ENCODE measurements at places on chromosomes 16 and 17.
A peak's percentile ranks its signal among the peaks of the same experiment; 100 is the strongest.

DNA sequence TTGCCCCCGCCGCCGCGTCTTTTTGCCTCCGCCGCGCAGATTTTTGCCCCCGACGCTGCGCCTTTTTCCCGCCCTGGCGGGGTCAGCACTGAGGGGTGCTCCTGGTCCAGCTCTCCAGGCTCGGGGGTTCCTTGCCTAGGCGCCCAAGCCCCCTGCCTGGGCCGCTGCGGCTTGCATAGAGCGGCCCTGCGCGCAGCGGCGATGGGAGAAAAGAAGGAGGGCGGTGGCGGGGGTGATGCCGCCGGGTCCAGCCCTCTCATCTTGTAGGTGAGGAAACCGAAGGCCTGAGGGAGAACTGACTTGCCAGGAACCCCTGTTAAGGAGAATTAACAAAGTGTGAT lies 330.8 kb upstream of the WSB1 start:
- no peak overlapping the region for H3K27ac ChIP-seq
- no peak overlapping the region for H3K4me3 ChIP-seq
- H3K4me1 ChIP-seq = no peaks in the 10 kb centered on the region
- H3K27me3 ChIP-seq = no peaks in the 10 kb centered on the region

DNA sequence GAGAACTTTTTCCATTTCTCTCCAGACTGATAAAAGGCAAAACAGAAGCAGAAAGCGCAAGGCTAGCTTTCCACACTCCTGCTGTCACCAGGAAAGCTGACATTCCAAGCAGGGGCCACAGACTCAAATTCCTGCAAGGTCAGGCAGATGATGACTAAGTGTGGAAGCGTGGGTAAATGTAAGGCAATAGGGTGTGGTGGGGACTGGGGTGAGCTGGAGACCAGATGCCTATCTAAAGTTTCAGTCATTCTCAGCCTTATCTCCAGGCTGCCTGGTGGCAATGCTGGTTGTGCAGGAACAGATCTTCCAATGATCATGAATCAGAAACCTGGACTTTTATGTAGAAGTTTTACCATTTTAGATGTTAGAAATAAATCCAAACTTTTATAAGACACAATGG lies 224.1 kb downstream of the GSG1L start:
- H3K4me3 ChIP-seq = no peak overlapping the region
- H3K27me3 ChIP-seq = no peaks in the 10 kb centered on the region
- DNase-seq = no peak

GRCh38 chr16:71569621-71570020 lies 7.3 kb downstream of the TAT start:
- DNase-seq = no peak
- H3K4me3 ChIP-seq = no peak overlapping the region
- peaks cover 6% of the 10 kb centered on the region for H3K27me3 ChIP-seq
- no peaks in the 10 kb centered on the region for H3K36me3 ChIP-seq
- peaks cover 7% of the 10 kb centered on the region for H3K4me1 ChIP-seq
- no peak overlapping the region for H3K27ac ChIP-seq

GRCh38 chr17:37642681-37643080 lies 565 bp downstream of the DDX52 start:
- peaks cover 5% of the 10 kb centered on the region for H3K36me3 ChIP-seq
- no peak for DNase-seq
- peaks cover 28% of the 10 kb centered on the region for H3K4me1 ChIP-seq

DNA sequence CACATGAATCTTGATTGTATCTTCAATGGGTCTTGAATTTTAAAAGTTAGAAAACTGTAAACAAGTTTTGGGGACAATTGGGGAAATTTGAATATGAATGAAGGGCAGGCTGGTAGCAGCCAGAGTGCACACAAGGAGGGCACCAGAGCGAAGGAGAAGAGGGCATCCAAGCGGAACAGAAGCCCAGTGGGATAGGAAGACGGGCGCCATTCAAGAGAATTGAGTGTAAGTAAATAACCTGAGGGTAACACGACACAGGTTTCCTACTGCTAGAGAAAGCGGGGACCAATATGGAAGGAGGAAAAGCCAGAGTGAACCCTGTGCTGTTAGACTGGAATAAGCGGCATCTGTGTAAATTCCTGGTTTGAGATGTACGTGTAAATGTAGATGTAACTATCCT lies 115.1 kb upstream of the CCL2 start:
- H3K4me1 ChIP-seq = no peaks in the 10 kb centered on the region
- H3K27ac ChIP-seq = no peak overlapping the region
- no peaks in the 10 kb centered on the region for H3K36me3 ChIP-seq

- H3K27me3 ChIP-seq = no peaks in the 10 kb centered on the region
- no peaks in the 10 kb centered on the region for H3K36me3 ChIP-seq
- no peak within 1 kb of the TSS for H3K27ac ChIP-seq
- no peak within 1 kb of the TSS for H3K4me3 ChIP-seq
- DNase-seq = no peak
These were observed at the start of gene GRB7 for GRCh38 chr17:39737760-39738567. GRB7 (plus strand) TSS chr17:39737938; CDS start chr17:39742302, 4,364 bp downstream.

GRCh38 chr16:11556214-11556819 lies 30.4 kb downstream of the LITAF start:
- peaks cover 55% of the 10 kb centered on the region for H3K4me1 ChIP-seq
- DNase-seq = no peak
- H3K27ac ChIP-seq = no peak overlapping the region
- H3K27me3 ChIP-seq = no peaks in the 10 kb centered on the region
- H3K36me3 ChIP-seq = peaks cover 46% of the 10 kb centered on the region

DNA sequence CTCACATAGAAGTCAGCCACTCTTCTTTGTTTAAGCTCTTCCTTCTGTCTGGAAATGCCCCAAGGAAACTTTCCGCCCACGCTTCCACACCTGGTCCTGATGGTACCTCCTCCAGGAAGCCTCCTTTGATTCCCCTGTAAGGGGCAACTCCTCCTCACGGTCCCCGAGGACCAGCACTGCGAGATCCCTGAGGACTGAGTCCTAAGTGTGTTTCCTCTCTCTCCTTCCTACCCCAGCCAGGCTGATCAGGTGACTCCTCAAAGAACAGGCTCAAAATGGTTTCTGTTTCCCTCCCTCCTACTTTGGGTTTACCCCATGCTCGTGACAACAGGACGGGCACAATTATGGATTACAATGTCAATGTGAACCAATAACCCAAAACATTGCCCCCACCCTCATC lies 63.0 kb upstream of the MED9 start:
- H3K4me1 ChIP-seq = peaks cover 15% of the 10 kb centered on the region
- H3K27ac ChIP-seq = no peak overlapping the region
- no peak for DNase-seq
- H3K36me3 ChIP-seq = no peaks in the 10 kb centered on the region
- H3K4me3 ChIP-seq = no peak overlapping the region

- H3K27me3 ChIP-seq = no peaks in the 10 kb centered on the region
- H3K36me3 ChIP-seq = no peaks in the 10 kb centered on the region
- H3K27ac ChIP-seq = no peak overlapping the region
- no peak overlapping the region for H3K4me3 ChIP-seq
- DNase-seq = no peak
- peaks cover 5% of the 10 kb centered on the region for H3K4me1 ChIP-seq
These were observed 11.2 kb upstream of the CEP20 start for GRCh38 chr16:15899538-15900100.

- H3K4me1 ChIP-seq = no peaks in the 10 kb centered on the region
- no peak for DNase-seq
- no peaks in the 10 kb centered on the region for H3K36me3 ChIP-seq
These were observed 108.5 kb downstream of the CYB561 start for GRCh38 chr17:63337579-63337978.

DNA sequence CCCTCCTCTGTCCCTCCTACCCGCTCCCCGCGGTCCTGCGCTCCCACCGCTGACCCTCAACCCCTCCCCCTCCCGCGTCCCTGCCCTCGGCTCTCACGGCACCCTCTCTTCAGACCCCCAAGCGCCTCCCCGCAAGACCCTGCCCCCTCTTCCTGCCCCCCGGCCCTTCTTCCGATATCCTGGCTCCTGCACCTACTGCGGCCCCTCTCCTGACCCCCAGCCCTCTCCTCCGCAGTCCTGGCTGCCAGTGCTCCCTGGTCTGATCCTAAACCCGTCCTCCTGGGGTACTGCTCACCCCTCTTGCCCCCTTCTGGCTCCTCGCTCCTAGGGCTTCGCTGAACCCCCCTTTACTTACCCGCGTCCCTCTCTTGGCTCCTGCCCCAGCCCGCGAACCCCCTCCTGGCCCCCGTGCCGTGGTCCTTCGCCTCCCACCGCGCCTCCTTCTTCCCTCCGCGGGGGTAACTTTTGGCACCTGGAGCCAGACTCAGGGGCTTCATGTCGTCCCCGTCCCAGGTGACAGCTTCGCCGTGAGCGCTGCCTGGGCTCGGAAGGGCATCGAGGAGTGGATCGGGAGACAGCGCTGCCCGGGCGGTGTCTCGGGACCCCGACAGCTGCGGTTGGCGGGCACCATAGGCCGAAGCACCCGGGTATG lies 839 bp downstream of the NKD1 start:
- no peaks in the 10 kb centered on the region for H3K27me3 ChIP-seq
- peaks cover 30% of the 10 kb centered on the region for H3K4me1 ChIP-seq
- H3K4me3 ChIP-seq = no peak overlapping the region
- H3K27ac ChIP-seq = peak overlapping the region; percentile 25

DNA sequence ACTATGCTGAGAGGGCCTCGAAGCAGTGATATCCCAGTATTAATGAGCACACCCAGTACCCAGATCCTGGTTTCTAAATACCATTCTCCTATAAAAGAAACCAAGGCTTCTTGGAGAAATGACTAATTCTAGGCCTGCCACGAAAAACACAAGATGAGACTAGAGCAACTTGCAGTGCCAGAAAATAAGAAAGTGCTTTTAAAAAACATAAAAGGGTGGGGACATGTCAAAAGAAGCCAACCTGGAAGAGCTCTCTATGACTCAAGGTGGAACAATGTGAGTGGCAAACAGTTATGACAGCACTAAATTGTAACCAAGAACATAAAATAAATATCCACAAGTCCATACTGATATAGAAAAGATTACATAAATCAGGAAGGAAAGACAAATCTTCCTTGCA lies 153.2 kb upstream of the KCNJ18 start:
- no peak overlapping the region for H3K27ac ChIP-seq
- no peaks in the 10 kb centered on the region for H3K27me3 ChIP-seq
- no peaks in the 10 kb centered on the region for H3K4me1 ChIP-seq
- no peaks in the 10 kb centered on the region for H3K36me3 ChIP-seq
- H3K4me3 ChIP-seq = no peak overlapping the region

- H3K4me3 ChIP-seq = no peak overlapping the region
- no peaks in the 10 kb centered on the region for H3K27me3 ChIP-seq
- no peaks in the 10 kb centered on the region for H3K36me3 ChIP-seq
- H3K4me1 ChIP-seq = no peaks in the 10 kb centered on the region
- DNase-seq = no peak
- H3K27ac ChIP-seq = no peak overlapping the region
These were observed 23.6 kb upstream of the GPRC5C start for GRCh38 chr17:74408262-74408661.

DNA sequence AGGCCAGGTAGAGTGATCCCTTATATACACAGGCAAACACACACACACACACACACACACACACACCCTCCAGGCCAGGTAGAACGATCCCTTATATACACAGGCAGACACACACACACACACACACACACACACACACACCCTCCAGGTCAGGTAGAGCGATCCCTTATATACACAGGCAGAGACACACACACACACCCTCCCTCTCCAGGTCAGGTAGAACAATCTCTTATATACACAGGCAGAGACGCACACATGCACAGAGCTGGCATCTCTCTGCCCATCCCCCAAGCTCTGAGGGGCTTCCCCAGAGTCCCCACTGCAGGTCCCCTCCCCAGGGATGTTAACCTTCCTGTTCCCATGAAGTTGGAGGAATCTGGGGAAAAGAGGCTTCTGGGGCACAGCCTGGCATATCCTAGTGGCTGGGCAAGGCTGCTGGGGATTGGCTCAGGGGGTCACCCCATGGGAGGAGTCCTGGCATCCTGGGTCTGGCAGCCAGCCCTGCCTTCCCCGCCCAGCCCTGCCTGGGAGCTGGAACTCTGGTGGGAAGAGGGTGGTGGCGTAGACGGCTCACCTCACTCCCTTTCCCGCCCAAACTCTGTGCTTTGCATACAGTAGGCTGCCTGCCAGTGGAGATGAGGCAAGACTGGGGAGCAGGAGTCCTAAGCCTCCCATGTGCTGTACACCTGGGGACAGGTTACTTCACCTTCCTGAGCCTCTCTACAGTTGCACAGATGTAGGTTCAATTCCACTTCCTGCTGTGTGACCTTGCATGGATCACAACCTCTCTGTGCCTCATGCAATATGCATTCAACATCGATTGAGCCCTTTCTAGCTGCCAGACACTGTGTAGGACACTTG lies 41.8 kb downstream of the TEKT5 start:
- no peaks in the 10 kb centered on the region for H3K36me3 ChIP-seq
- no peaks in the 10 kb centered on the region for H3K4me1 ChIP-seq
- no peak overlapping the region for H3K4me3 ChIP-seq
- no peak for DNase-seq
- no peak overlapping the region for H3K27ac ChIP-seq
- no peaks in the 10 kb centered on the region for H3K27me3 ChIP-seq

DNA sequence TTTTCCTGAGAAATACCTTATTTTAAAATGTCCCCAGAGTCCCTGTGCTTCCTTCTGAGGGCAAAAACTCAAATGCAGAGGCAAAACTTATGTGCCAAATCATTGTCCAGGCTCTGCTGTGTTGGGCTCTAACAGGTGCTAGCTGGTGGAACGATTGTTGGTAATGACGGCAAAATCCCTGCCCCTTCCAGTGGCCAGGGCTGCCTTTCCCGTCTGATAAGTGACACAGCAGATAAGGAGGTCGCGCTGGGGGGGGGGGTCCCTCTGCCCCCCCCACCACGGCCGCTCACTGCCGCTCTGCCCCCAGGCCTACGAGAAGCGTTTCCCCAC lies 29.1 kb downstream of the SEC14L5 start:
- no peak overlapping the region for H3K4me3 ChIP-seq
- H3K27me3 ChIP-seq = peaks cover 11% of the 10 kb centered on the region
- no peak overlapping the region for H3K27ac ChIP-seq
- no peaks in the 10 kb centered on the region for H3K36me3 ChIP-seq
